Stimulated activated CD8-positive, alpha-beta memory T cell treated with anti-CD3 and anti-CD28 coated beads, Interleukin-7, amount 100 ng/mL, for 4 hours (primary cell): ENCODE measurements at places on chromosomes 5 and 9.

- DNase-seq = no peak
These were observed 177.2 kb downstream of the GADD45G start for GRCh38 chr9:89781838-89782540.

GRCh38 chr5:54988817-54989216 is 3.4 kb upstream of the ESM1 start:
- no peak for DNase-seq

DNA sequence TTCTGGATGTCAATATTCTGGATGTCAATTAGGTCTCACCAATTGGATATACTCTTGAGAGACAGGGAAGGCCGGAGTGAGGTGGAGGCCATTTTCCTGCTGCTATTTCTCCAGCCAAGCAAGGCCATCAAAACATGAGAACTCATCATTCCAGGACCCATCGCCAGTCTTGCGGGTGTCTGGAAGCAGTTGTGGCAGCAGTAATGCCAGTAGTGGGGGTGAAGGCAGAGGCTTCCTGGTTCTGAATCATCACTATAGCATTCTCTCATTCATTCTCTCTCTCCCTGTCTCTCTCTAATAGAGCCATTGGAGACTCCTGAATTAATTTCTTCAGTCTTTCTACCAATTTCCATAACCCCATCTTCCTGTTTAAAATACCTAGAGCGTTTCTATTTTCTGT is 71.8 kb downstream of the EGFLAM start:
- no peak for DNase-seq

GRCh38 chr9:37905131-37905505 is 1.2 kb upstream of the SLC25A51 start:
- no peak for DNase-seq

- no peak for DNase-seq
These were observed 209.8 kb upstream of the ZNF462 start for GRCh38 chr9:106653213-106653612.

DNA sequence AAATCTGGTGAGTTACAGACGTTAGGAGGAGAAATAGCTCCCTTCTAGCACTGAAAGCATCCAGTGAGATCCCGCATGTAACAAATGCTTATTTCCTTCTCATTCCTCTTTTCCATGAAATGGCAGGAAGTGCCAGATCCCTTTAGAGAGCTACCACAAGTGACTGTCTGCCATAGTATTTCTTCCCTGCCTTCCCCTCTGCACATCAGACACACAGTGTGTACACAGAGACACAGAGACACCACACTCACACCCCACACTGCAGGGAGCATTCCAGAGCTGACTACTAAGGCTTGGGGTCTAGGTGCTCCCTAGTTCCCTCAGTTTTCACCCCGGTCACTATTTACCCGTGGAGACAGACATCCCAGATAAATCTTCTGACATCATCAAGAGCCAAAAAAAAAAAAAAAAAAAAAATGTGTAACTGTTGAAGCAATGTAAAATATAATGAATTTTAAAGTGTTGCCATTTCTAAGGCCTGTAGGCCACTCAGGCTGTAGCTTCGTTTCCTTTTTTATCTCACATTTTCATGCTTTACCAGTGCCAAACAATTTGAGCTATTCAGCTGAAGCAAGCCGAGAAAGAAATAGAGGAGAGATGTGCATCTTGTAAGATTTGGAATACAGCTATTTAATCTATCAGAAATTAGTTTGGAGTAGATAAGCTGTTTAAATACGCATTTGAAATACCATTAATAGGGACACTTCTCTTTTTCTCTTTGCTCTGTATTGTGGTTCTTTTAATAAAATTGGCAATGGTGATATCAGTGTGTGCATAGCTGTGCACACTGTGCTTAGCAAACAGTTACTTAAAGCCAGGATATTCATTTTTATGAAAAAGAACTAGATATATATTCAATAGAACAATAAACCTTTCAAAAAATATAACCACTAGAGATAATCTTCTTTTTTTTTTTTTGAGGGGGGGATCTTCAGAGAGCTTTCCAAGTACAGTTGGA is 405.5 kb downstream of the PDE4D start:
- no peak for DNase-seq

GRCh38 chr9:93308158-93308602 is 124.2 kb downstream of the WNK2 start:
- no peak for DNase-seq

DNA sequence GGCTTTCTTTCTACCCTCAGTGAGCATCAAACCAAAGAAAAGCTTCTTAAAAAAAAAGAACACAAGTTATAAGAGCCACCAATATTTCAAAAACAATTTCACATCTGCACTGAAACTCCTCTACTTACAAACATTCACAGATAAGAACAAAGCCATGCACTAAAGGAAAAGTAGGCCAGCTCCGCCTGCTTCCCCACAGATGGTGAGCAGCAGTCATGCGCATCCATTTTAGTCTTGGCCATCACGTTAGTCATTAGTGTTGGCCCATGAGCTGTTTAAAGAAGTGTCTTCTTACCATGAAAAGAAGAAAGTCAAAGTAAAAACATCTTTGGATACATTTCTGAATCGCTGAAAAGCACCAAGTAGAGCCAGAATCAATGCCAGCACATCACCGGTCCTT is 40.0 kb upstream of the SMIM23 start:
- DNase-seq = no peak

DNA sequence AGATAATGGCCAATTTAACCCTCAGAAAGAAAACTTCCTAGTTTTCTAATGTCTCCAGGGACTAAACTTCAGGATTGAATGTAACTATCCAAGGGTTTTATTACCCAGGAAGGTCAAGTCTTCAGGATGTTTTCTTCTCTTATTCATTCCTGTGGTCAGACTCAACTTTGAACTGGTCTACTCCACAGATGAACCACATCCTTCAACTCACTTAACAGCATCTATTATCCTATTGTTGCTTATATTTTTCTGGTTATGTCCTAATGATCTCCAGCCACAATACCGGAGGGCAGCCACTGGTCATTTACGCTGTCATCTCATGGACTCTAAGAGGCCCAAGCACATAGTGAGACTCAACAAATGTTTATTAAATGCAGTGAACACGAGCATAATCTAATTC is 47.2 kb upstream of the LIFR start:
- no peak for DNase-seq
